ENCODE measurements at places on chromosomes 7 and 10. TPM values are rescaled to one million over a fixed set of nuclear protein-coding genes. Genes with fewer than 3 reads are reported as not detected.

SLC13A1 gene
- total RNA-seq = not detected

MEIG1 gene
- total RNA-seq = 0.81 TPM

CPN1 gene
- not detected for total RNA-seq

SKIDA1 gene
- total RNA-seq = 0.10 TPM

HSPA12A gene
- total RNA-seq = not detected

FANK1 gene
- total RNA-seq = 0.38 TPM

CDC14C gene
- total RNA-seq = not detected

MRPS33 gene
- total RNA-seq = 120 TPM

NMT2 gene
- total RNA-seq = 20.4 TPM

UPP1 gene
- 46.9 TPM for total RNA-seq

SFMBT2 gene
- 20.0 TPM for total RNA-seq

Measured in activated naive CD4-positive, alpha-beta T cell treated with anti-CD3 and anti-CD28 coated beads for 36 hours (primary cell).